Skin of body (tissue), 3 donors: ENCODE measurements at places on chromosomes 2 and 18.

GRCh38 chr2:196130039-196130825, 41.1 kb downstream of the STK17B start:
- no peak for DNase-seq

GRCh38 chr2:59947917-59948541, 605.4 kb downstream of the BCL11A start:
- DNase-seq: no peak

DNA sequence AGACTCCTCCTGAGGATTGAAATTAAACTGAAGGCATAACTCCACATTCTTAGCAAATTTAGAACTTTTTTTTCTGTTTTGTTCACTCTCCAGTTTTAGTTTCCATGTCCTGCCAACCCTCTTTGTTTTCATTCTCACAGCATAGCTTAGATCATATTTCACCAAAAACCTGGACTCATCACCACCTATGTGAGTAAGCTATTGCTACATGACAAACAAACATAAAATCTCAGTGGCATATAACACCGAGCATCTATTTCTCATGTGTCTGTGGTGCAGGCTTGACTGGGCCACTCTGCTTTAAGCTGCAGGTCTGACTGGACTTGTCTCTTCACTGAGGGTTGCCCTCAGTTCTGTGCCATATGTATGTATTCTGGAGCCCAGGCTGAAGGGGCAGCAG, 385.2 kb downstream of the ARHGAP15 start:
- no peak for DNase-seq

DNA sequence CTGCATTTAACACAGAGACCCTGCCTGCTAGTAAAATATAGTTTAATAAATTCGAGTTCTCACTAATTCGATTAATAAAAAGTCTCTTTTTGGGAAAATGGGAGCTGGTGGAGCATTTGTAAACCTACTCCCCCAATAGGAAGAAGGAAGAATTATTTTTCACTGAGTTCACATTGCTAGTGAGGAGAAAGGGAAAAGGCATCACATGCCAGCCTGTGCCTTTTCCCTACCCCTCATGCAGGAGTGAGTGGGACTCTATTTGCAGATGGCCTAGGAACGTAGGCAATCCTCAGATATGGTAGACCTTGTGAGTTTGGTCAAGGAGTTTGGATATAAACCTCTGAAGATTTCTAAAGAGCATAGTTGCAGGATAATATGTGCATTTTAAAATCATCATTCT, 218.4 kb upstream of the TRIB2 start:
- DNase-seq: no peak

- DNase-seq: no peak
These were observed 797.2 kb downstream of the SATB2 start for GRCh38 chr2:198660501-198660900.

GRCh38 chr2:143162997-143163396, 33.8 kb downstream of the ARHGAP15 start:
- DNase-seq: no peak

GRCh38 chr2:774436-774835, 97.2 kb upstream of the TMEM18 start:
- no peak for DNase-seq

DNA sequence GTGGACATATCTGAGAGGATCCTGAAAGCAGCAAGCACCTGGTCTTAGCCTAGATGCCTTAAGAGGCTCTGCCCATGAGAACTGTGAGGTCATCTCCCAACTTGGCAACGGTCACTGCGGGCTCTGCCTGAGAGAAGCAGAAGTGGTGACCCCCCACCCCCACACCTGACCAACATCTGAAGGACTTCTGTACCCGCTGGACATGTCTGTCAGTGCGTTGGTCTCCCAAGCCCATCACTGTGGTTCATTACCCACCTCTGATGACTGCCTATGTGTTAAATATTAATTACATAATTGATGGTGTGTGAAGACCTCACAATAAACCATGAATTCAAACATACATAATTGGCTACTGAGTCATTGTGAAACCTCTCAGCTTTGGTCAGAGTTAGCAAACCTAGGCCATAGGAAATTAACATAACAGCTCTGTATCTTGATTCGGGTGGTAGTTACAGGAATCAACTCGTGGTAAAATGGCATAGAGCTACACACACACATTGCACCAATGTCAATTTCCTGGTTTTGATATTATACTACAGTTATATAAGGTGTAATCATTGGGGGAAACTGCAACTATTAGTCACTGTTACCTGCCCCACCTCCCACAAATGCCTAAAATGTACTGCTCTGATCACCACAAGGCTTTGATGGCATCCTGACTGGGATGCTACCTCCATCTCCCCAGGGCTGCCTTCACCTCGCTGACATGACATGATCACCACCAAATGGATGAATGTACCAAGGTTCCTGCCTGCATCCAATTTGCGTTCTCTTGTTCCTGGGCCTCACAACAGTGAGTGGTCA, 4.3 kb upstream of the GALNT1 start:
- DNase-seq: no peak
